ENCODE measurements at places on chromosomes 5 and 9.

DNA sequence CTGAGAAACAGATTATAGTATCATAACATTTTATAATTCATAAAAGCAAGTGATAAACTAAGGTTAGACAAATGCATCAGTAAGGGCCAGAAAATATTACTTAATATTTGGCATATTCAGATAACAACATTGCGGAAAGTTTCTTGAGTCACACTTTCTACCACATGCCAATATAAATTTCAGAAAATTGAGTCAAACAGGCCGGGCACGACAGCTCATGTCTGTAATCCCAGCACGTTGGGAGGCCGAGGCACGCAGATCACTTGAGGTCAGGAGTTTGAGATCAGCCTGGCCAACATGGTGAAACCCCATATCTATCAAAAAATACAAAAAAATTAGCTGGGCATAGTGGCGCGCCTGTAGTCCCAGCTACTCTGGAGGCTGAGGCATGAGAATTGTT, 47.1 kb downstream of the SLC38A9 start:
- no peak for DNase-seq

DNA sequence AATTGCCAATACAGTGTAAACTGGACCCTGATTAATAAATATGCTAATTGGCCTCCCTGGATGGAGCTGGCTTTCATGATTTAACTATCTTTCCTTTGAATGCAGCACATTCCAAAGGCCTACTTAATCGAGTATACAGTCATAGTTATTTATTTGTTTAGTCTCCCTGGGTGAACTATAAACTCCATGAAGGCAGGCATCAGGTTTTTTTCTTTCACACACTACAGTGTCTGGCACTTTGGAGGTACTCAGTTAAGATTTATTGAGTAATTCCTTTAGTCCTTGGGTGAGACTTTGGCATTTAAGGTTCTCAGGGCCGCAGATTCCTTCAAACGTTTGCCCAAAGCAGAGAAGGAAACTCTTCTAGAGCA, 20.5 kb downstream of the RUSC2 start:
- DNase-seq = no peak

DNA sequence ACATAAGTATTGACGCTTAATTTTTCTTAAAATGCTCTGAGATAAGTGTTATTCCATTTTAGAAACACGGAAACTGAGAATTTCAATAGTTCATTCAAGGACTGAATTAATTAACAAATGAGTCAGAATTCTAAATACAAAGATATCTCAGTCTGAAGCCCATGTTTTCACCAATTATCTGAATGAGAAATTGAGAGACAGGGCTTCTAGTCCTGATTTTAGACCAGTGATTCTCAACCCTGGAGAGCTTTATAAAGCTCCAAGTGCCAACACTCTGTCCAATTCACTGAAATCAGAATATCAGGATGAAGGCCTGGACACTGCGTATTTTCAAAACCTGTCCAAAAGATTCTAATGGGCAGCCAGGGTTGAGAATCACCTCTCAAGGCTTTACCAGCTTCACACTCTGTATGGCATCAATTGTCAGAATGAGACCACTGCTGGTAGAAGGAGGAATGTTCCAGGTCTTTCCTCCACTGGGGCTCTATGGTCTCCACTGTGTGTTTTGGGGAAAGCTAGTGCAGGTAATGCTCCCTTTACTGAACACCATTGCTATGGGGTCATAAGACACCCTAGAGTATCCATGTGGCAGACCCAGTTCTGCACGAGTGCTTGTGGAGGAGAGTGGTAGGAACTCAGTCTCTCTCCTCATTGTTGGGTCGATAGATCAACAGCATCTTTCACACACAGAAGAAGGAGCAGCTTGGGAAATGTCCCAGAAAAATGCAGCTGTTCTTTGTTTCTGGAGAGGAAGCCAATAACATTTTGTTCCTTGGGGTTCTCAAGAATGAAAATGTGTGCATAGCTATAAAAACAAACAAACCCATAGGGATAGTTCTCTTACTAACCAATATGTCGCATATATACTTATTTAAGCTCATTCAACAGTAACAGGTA, 99.7 kb upstream of the OSMR start:
- DNase-seq = no peak

DNA sequence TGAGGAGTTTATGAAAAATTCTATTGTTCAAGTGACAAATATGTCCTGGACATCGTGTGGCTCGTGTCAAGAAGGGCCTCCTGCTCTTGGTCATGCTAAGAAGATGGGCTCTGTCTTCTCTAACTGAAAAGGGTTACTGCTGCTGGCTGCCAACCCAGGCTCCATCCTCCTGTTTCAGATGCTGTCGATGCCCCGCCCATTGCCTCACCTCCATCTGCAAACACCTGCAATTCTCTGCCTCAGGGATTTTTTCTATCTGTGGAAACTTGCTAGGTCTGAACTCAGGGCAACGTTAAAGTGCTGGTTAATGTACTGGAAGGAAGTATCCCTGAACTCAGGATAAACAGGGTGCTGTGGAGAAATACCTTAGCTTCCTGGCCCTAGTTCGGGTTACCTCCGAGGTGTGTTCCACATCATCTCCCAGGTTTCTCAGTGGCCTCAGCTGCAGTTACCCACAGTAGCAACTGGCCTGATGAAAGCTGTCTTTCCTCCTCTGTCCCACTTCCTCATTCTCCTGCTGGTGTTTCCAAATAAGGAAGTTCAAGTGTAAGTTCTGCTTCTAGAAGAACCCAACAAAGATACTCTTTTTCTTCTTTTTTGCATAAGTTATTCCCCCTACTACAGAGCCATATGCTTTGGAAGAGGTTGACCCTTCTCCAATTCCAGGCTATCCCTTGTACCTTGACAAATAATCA, 151.7 kb upstream of the SMIM23 start:
- DNase-seq = no peak

DNA sequence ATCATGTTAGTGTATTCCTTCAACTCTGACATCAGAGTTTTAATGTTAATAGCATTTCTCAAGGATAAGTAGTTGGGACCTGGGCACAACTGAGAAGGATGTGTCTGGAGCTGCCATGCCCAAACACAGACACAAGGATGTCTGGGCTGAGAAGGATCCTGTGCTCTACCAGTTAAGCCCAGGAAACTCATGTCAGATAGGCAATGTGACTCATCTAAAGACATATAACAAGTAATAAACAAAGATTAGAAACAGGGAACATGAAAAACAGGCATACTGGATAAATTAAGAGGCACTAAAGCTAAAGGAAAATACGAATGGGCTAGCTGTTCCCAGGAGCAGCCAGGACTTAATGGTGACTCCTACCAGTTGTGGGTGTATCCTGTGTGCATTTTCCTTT, 9.1 kb upstream of the EGFLAM start:
- no peak for DNase-seq

GRCh38 chr5:164353155-164353554, 847.7 kb downstream of the MAT2B start:
- no peak for DNase-seq

DNA sequence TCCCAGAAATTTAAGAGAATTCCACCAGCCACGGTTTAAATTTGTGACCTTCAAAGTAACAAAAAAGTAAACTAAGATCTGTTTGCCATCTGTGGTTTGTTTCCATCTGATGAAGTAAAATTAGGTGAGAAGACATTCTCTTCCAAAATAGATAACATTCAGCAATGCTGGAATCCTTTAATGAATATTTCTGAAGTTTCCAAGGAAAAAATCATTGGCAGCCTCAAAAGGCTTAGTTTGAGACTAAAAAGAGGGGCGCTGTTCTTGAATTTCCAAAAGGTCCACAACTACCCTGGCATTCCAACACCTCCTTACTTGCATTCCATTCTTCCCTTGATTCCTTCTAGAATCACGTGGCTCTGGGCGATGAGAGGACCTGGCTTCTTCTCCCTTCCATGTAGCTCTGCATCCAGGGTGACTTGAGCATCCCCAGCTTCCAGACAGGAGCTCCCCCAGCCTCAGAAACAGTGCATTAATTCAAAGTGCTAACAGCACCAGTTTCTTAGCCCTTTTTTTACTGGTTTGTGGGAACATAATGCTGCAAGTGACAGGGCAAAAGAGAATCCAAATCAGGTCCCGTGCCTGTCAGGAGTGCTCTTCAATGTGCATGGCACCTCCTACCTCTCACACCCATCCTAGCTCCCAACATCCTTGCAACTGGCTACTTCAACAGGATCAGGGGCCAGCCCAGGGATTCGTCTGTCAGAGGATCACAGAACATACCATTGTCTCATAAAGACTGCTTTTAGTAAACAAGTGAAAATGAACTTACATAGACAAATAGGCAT, 191.5 kb upstream of the S1PR3 start:
- DNase-seq = no peak

DNA sequence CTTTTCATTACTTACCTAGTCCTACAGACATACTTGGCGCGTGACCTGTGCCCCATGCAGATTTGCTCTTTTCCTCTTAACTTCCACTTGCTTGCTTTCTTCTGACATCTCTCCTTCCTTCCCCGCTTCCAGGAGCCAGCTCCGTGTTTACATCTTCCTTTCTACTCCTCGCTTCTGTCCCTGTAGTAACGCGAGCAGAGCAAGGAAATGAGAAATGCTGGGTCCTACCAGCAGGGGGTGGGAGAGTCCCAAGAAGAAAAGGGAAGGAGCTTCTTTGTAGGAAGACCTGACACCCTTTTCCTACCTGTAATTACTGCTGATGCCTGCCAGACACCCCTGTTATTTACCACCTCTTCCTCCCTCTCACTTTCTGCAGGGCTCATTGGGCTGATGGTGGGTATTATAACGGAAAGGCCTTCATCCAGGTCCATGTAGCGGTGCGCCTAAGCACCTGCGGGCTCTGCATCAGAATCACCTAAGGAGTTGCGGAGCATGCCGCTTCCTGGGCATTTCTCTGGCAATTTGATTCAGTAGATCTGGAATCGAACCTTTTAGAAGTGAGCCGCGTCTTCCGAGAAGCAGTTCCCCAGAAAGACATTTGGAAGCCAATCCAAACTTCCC, 1260.8 kb upstream of the WWC1 start:
- DNase-seq = no peak

GRCh38 chr9:318646-319045, 104.0 kb downstream of the DOCK8 start:
- no peak for DNase-seq

DNA sequence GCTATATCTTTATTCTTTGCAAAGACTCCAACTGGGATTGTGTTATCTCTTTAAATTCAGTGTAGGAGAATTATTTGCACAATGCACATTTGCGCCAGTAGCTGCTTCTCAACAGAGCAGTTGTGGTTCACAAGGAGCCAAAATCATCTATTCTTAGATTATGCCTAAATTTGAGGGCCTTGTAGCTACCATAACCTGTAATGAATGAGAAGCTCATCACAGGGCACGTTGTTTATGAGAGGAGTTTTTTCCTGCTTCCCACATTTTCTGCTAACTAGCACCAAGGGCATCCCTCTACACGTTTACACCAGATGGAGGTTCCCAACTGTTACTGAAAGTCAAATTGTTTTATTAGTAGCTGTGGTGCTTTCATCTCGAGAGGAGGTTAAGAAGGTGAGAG, 322.4 kb downstream of the TMEM161B start:
- no peak for DNase-seq

GRCh38 chr5:169142264-169142970, 158.5 kb downstream of the SLIT3 start:
- DNase-seq = no peak

DNA sequence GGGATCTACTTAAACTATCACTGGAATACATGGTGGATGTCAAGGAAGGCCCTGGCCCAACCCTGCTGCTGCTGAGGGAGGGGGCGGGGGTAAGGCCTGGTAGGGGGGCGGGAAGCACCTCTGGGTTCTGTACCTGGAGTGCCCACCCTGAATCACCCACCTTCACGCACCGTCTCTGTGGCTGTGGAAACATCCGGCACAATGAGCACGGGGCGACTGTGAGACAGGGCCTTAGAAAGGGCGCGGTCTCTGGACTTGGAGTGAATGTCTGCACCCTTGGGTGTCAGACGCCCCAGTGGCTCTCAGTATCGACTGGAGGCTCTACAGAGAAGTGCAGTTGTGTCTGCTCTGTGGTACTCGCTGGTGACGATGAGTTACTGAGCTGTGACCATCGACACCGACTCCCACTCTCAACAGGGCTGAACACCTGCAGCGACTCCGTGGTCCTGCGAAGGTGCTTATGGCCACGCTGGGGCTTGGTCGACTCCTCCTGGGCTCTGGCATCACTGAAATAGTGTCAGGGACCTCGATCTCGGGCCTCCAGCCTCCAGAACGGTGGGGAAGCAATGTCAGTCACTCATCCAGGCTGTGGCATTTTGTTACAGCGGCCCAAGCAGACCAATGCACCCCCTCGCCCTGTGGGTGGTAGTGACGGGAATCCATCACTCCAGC, 25.5 kb upstream of the SLC6A19 start:
- no peak for DNase-seq

- DNase-seq = no peak
These were observed 114.2 kb upstream of the MAN2A1 start for GRCh38 chr5:109575506-109575905.

DNA sequence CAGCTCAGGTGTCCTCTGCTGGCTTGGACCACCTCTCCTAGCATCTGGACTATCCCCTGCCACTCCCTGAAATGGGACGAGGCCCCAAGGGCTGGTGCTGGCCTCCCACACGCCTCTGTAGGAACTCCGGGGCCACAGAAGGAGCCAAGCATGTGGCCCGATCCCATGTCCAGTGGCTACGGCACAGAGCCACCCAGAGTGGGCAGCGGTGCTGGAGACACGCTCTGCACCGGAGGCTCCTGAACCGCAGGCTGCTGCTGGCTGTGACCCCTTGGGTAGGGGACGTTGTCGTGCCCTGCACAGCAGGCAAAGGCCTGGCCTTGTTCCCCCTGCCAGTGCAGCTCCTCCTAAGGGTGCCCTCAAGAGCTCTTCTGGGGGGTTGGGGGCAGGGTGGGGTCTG, 6.4 kb upstream of the CARD9 start:
- DNase-seq = no peak

DNA sequence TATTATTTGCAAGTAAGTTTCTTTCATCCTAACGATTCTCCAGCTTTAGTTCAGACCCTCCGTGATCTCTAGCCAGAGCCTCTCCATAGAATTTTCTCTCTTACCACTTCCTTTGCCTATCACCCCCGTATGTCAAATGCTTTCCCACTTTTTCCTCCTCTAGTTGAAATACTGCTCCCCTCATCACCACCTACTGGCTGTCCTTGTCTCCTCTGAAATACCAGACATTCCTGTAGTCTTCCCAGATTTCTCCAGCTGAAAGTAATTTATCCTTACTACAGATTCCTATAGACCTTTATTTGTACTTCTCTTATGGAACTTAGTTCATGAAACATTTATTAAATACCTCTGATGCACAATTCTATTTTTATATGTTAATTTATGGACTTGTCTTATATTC, 36.0 kb upstream of the GLIPR2 start:
- DNase-seq = no peak
